ENCODE measurements at places on chromosomes 1 and 21. TPM values are rescaled to one million over a fixed set of nuclear protein-coding genes. Genes with fewer than 3 reads are reported as not detected.

- DNase-seq, result no peak
Measured at GRCh38 chr1:1130206-1131120, 14.6 kb upstream of the C1orf159 start.

DNA sequence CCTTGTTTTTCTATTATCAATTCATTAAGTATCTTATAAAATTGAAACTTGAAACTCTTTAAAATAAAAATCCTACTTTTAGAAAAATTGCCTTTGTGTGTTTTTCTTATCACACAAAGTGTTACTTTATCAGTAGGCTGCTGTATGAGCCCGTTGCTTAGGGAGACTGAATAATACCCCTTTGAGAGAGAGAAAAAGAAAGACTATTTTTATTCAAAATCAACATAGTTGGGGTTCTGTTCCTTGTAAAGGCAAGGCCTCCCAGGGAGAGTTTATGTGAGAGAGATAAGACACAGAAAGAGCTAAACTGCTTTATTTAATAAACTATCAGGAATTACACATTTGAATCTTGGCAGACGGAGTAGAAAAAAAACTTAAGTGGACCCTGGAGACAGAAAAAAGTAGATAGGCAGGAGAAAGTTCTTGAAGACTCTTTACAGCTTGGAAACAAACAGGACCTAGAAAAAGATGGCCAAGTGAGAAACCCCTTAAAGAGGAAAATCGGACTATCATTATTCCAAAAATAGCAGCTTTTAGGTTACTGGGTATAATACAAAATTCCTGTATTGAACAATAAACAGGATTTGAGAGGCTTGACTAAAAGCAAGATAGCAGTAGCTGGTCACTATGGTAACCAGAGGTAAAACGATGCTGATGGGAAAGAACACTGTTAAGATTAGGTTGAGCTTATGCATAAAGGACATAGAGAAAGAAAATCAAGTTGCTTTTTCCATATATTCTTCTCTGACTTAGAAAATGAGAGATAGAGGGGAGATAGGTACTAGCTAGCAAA is 170.9 kb downstream of the LRRC7 start:
- DNase-seq, result no peak

PRCC gene
- total RNA-seq, result 90.6 TPM

DNA sequence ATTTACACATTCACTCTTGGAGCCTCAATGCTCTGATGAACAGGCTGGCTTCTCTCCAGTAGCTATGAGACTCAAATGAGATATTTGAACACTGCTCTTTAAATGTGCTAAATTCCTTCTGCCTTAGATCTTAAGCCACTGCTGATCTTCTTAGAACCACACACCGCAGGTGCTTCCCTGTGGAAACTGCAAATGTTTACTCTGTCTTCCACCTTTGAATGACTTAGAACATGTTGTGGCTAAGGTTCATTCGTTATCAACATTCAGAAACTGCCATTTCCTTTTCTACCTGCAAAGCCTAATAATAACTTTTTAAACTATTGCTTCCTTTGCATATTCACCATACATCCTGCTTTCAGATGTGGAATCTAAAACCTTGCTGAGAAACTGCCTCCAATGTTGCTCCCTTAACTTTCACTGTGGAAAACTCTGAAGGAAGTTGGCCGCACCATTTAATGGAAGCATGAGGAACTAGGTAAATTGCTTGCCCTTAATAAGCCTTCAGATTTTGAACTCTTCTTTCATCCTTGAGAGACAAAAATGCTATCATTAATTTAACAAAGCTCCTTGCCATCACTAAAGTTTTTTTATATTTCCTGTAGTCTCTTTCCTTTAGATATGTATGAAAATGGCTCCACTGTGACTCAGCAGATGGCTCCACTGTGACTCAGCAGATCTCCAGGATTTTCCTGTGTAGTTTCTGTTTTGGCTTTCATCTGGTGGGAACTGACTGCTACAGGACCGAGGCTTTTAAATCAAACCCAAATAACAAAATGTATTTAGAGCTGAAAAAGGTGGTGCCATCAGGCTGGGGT is 143.8 kb downstream of the TNFSF18 start:
- DNase-seq, result no peak

GRCh38 chr1:156075775-156076204 is 6.5 kb downstream of the MEX3A start:
- DNase-seq, result no peak

DNA sequence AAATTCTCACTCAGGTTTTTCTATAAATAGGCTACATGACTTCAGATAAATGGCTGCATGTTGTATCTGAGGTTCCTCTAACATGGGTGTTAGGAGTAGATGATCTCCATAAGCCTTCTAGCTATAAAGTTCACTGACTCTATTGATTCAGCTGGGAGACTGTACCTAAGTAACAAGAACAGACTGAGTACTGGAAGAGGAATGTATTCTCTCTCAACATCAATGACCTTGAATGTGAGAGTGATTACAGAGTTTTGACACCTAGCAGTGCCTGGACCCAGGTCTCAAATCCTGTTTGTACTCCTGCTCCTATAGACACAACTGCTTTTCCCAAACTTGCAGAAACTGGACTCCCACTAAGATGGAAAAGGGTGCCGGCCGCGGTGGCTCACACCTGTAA is 8.6 kb upstream of the SLC19A2 start:
- no peak for DNase-seq

DNA sequence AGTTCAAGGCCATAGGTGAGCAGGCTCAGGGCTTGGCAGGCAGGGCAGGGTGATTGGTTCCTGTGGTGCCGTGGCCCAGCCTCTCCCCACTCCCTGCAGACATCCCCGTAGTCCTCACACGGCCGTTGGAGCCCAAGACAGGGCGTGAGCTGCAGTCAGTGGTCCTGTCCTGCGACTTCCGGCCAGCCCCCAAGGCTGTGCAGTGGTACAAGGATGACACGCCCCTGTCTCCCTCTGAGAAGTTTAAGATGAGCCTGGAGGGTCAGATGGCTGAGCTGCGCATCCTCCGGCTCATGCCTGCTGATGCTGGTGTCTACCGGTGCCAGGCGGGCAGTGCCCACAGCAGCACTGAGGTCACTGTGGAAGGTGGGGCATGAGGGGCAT is 71.9 kb downstream of the OBSCN start:
- DNase-seq, result peak; percentile 44

DNA sequence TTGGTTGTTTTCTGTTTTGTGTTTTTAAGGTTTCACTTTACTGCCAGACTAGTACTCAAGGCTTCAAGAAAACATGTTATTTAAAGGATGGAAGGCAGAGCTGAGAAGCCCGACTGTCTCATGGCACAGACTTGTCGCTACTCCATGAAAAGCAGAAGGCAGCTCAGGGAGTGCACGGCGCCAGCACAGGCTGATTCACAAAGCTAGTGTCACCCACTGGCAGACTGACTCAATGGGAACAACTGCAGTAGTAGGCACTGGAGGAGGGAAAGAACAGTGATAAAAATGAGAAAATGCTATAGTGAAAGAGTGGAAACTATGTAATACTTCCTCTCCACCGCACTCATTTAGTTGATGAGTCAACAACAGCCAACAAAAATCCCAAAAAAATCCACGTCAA is 14.7 kb downstream of the HSF2BP start:
- DNase-seq, result no peak

LRRC7 gene
- total RNA-seq, result 0.11 TPM

CFHR3 gene
- 3.0 TPM for total RNA-seq

- no peak for DNase-seq
Measured at GRCh38 chr1:29709704-29710280, 473.5 kb downstream of the PTPRU start.

SLC45A1 gene
- total RNA-seq, result 0.90 TPM

GRCh38 chr1:24704411-24705259 is 40.6 kb upstream of the CLIC4 start:
- DNase-seq, result peak; percentile 77

DNA sequence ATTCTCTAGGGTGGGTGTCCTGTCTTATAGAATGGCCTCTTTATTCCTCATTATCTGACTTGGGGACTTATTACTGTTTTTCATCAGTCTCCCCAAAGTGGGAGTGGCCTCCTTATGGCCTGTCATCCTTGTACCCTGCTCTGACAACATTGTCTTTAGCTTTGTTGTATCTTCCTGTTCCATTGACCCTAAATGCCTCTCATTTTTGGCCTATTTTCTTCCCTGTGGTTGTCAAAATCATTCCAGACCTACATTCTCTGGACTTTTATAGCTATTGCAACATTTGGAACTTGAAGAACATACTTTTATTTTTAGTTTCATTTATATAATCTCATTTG is 9.7 kb downstream of the SFT2D2 start:
- no peak for DNase-seq

- no peak for DNase-seq
Measured at GRCh38 chr1:222539951-222540597, 7.8 kb downstream of the HHIPL2 start.

PRR9 gene
- total RNA-seq, result not detected
